ENCODE measurements at places on chromosomes 5 and 9. TPM values are rescaled to one million over a fixed set of nuclear protein-coding genes. Genes with fewer than 3 reads are reported as not detected.

DNA sequence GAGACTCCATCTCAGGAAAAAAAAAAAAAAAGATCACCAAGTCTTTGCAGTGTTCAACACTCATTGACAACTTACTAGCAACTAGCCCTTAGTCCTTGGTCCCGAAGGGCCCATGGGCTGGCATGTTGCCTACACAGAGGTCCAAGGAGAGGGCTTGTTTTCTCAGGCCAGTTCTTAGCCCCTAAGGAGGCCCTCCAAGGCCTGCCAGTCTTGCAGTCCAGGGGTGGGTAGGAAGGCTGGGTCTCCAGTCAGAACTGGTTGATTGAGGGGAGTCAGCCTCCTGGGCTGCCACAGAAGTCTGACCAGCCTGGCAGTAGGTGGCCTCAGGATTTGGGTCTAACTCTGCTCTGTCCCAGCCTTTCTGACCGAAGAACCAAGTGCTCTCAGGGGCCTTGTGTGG is 32.7 kb downstream of the IER5L start:
- peaks cover 77% of the 10 kb centered on the region for H3K36me3 ChIP-seq
- H3K4me1 ChIP-seq, result peaks cover 66% of the 10 kb centered on the region
- no peak for DNase-seq
- no peak overlapping the region for H3K4me3 ChIP-seq
- H3K27ac ChIP-seq, result peak overlapping the region; percentile 96

DNA sequence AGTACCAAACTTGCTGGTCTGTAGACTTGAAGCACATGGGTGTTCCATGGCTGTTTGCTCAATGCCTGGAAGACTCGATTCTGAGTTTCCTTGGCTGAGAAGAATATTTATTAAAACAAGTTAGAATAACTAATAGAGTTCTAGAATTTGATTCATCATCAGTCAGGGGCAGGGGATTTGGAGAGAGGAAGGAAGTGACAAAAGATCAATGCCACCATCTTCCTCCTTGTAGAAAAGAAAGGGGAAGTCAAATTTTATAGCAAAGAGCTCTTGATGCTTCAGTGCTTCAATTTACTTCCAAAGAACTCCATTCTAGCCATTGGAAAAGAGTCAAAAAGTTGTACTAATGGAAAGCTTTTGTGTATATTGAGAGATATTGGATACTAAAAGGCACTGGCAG is 236.3 kb downstream of the MCTP1 start:
- no peak overlapping the region for H3K27ac ChIP-seq
- no peaks in the 10 kb centered on the region for H3K36me3 ChIP-seq
- no peak for DNase-seq
- H3K4me3 ChIP-seq, result no peak overlapping the region
- H3K4me1 ChIP-seq, result no peaks in the 10 kb centered on the region
- no peaks in the 10 kb centered on the region for H3K27me3 ChIP-seq

The NEURL1B gene
- 8.5 TPM for total RNA-seq

GRCh38 chr9:14222149-14222835 is 91.6 kb downstream of the NFIB start:
- DNase-seq, result no peak
- H3K4me3 ChIP-seq, result no peak overlapping the region
- H3K4me1 ChIP-seq, result peaks cover 3% of the 10 kb centered on the region
- H3K36me3 ChIP-seq, result peaks cover 3% of the 10 kb centered on the region
- no peaks in the 10 kb centered on the region for H3K27me3 ChIP-seq
- peak overlapping the region; percentile 64 for H3K27ac ChIP-seq

GRCh38 chr9:136568288-136569081 is 22.6 kb upstream of the NOTCH1 start:
- H3K27me3 ChIP-seq, result no peaks in the 10 kb centered on the region
- H3K4me1 ChIP-seq, result peaks cover 93% of the 10 kb centered on the region
- H3K27ac ChIP-seq, result peak overlapping the region; percentile 35
- DNase-seq, result no peak
- H3K4me3 ChIP-seq, result no peak overlapping the region

GRCh38 chr9:137462396-137462985 is 3.4 kb upstream of the NSMF start:
- H3K4me1 ChIP-seq, result peaks cover 29% of the 10 kb centered on the region
- peaks cover 54% of the 10 kb centered on the region for H3K36me3 ChIP-seq
- DNase-seq, result no peak
- no peak overlapping the region for H3K4me3 ChIP-seq

The ZDHHC11 gene
- total RNA-seq, result 11.7 TPM

DNA sequence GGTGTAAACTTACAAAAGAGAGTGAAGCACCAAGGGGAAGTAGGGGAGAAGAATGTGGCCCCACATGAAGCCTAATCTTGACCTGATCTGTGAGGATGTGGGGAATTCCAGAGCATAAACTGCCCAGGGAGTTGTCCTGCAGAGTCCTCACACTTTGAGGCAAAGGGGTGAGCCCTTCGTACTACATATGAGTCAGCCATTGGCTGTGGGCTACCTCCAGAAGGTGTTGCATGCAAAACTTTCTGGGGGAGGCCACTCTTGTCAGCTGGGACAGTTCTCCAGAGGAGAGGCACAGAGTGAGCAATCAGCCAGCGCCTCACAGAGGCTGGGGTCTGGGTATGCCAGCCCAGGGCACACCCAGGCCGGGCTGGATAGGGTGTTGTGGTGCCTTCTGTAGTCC is 98.1 kb upstream of the NMUR2 start:
- no peaks in the 10 kb centered on the region for H3K36me3 ChIP-seq
- H3K4me1 ChIP-seq, result no peaks in the 10 kb centered on the region
- H3K4me3 ChIP-seq, result no peak overlapping the region
- H3K27me3 ChIP-seq, result no peaks in the 10 kb centered on the region
- no peak for DNase-seq
- no peak overlapping the region for H3K27ac ChIP-seq

The LECT2 gene
- total RNA-seq, result not detected

- H3K4me1 ChIP-seq, result no peaks in the 10 kb centered on the region
- H3K36me3 ChIP-seq, result no peaks in the 10 kb centered on the region
- DNase-seq, result no peak
- H3K4me3 ChIP-seq, result no peak overlapping the region
- H3K27me3 ChIP-seq, result no peaks in the 10 kb centered on the region
Measured at GRCh38 chr9:5288591-5288990, 15.9 kb downstream of the RLN2 start.

The ASTN2 gene
- total RNA-seq, result 35.8 TPM

- peak overlapping the region; percentile 40 for H3K27ac ChIP-seq
- H3K27me3 ChIP-seq, result no peaks in the 10 kb centered on the region
- H3K4me1 ChIP-seq, result no peaks in the 10 kb centered on the region
- H3K36me3 ChIP-seq, result no peaks in the 10 kb centered on the region
- DNase-seq, result no peak
- H3K4me3 ChIP-seq, result no peak overlapping the region
Measured at GRCh38 chr5:116600876-116601275, 26.3 kb upstream of the SEMA6A start.

DNA sequence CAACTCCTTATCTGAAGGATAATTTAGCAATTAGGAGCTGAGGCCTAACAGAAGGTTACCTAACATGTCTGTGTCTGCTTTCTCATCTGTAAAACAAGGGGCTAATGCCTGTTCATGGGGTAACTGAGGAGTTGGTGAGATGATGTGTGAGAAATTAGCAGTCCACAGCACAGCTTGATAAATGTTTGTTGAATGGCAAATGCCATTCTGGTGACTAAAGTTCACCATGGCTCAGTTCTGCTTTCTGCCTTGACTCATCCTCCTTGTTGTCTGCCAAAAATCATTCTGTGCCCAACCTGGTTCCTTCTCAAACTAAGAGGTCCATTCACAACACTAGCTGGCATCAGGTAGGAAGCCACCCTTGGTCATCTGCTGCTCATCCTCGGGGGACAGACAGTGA is 552.0 kb upstream of the KLF4 start:
- H3K27me3 ChIP-seq, result no peaks in the 10 kb centered on the region
- H3K27ac ChIP-seq, result no peak overlapping the region
- no peak for DNase-seq
- no peaks in the 10 kb centered on the region for H3K4me1 ChIP-seq
- H3K4me3 ChIP-seq, result no peak overlapping the region
- no peaks in the 10 kb centered on the region for H3K36me3 ChIP-seq

- peaks cover 82% of the 10 kb centered on the region for H3K36me3 ChIP-seq
- no peak overlapping the region for H3K4me3 ChIP-seq
- DNase-seq, result no peak
- H3K27me3 ChIP-seq, result no peaks in the 10 kb centered on the region
- peaks cover 27% of the 10 kb centered on the region for H3K4me1 ChIP-seq
Measured at GRCh38 chr9:93321220-93321610, 130.3 kb upstream of the FAM120A start.

- H3K4me1 ChIP-seq, result peaks cover 3% of the 10 kb centered on the region
- no peak overlapping the region for H3K4me3 ChIP-seq
- no peaks in the 10 kb centered on the region for H3K27me3 ChIP-seq
Measured at GRCh38 chr5:112346411-112347044, 72.5 kb downstream of the EPB41L4A start.

The ERAP2 gene
- total RNA-seq, result 2.9 TPM

The GFPT2 gene
- total RNA-seq, result 14.9 TPM

GRCh38 chr9:94945197-94946144 is 219.0 kb downstream of the AOPEP start:
- peaks cover 6% of the 10 kb centered on the region for H3K4me1 ChIP-seq
- no peak for DNase-seq
- H3K27ac ChIP-seq, result no peak overlapping the region
- peaks cover 9% of the 10 kb centered on the region for H3K36me3 ChIP-seq
- H3K4me3 ChIP-seq, result no peak overlapping the region
- no peaks in the 10 kb centered on the region for H3K27me3 ChIP-seq

The PCDHGB2 gene
- 6.3 TPM for total RNA-seq

The FOXD4L5 gene
- 0.22 TPM for total RNA-seq

The TAF11L5 gene
- not detected for total RNA-seq

The DPYSL3 gene
- total RNA-seq, result 370 TPM

GRCh38 chr5:125503946-125504345 is 757.5 kb upstream of the ZNF608 start:
- no peak overlapping the region for H3K4me3 ChIP-seq
- no peaks in the 10 kb centered on the region for H3K27me3 ChIP-seq
- H3K27ac ChIP-seq, result no peak overlapping the region
- H3K4me1 ChIP-seq, result no peaks in the 10 kb centered on the region

DNA sequence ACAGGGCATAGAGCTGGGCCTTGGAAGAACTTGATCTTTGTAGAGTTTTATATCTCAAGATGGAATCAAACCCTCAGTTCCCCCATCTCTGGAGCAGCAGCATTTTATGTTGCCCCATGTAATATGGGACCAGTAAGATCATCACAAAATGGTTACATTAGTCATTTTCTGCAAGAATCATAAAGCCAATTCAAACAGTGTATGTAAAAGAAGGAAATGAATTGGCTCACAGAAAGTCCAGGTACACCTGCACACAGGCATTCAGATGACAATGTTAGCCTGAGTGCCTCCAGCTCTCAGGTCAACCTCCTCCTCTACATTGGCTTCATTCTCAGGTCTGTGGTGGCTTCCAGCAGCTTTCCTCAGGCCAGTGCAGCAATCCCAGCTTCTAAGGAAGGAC is 35.1 kb downstream of the CYFIP2 start:
- no peaks in the 10 kb centered on the region for H3K27me3 ChIP-seq
- H3K4me1 ChIP-seq, result no peaks in the 10 kb centered on the region
- no peak overlapping the region for H3K4me3 ChIP-seq
- H3K36me3 ChIP-seq, result peaks cover 55% of the 10 kb centered on the region

- no peak overlapping the region for H3K27ac ChIP-seq
- H3K36me3 ChIP-seq, result no peaks in the 10 kb centered on the region
- no peaks in the 10 kb centered on the region for H3K27me3 ChIP-seq
- no peaks in the 10 kb centered on the region for H3K4me1 ChIP-seq
- H3K4me3 ChIP-seq, result no peak overlapping the region
Measured at GRCh38 chr5:164336906-164337305, 831.5 kb downstream of the MAT2B start.

GRCh38 chr5:132365213-132365612 is 4.3 kb upstream of the SLC22A5 start:
- H3K27me3 ChIP-seq, result no peaks in the 10 kb centered on the region
- no peak overlapping the region for H3K27ac ChIP-seq
- H3K4me3 ChIP-seq, result no peak overlapping the region

GRCh38 chr5:175635854-175636584 is 21.9 kb upstream of the HRH2 start:
- H3K27me3 ChIP-seq, result no peaks in the 10 kb centered on the region
- H3K36me3 ChIP-seq, result no peaks in the 10 kb centered on the region
- H3K27ac ChIP-seq, result no peak overlapping the region
- peak; percentile 39 for DNase-seq

All from spinal cord (tissue), 10 donors.